ENCODE measurements at places on chromosomes 5 and 9. TPM values are rescaled to one million over a fixed set of nuclear protein-coding genes. Genes with fewer than 3 reads are reported as not detected.

Gene HACD4
- 2.1 TPM for polyA plus RNA-seq

Gene TEX10
- 9.6 TPM for polyA plus RNA-seq

Gene ACTBL2
- not detected for polyA plus RNA-seq

Gene OSMR
- polyA plus RNA-seq = 81.9 TPM

Gene SHB
- 6.0 TPM for polyA plus RNA-seq

Gene PCDHB9
- polyA plus RNA-seq = 0.80 TPM

Gene WASHC1
- polyA plus RNA-seq = 68.5 TPM

Gene OMD
- polyA plus RNA-seq = 6.4 TPM

Gene LURAP1L
- polyA plus RNA-seq = 8.0 TPM

Gene CEL
- polyA plus RNA-seq = 2.4 TPM

Gene PAXX
- polyA plus RNA-seq = 4.9 TPM

Gene PCDHGB1
- 0.20 TPM for polyA plus RNA-seq

Gene NDST1
- 37.5 TPM for polyA plus RNA-seq

Gene ANKHD1
- polyA plus RNA-seq = 141 TPM

Gene RGS7BP
- polyA plus RNA-seq = 6.7 TPM

Gene ANKRD34B
- polyA plus RNA-seq = 0.04 TPM

Gene PCDHGB6
- 0.61 TPM for polyA plus RNA-seq

Gene NME5
- 14.6 TPM for polyA plus RNA-seq

Gene HNRNPH1
- 284 TPM for polyA plus RNA-seq

Gene FAM200C
- 6.2 TPM for polyA plus RNA-seq

Gene FREM1
- 4.7 TPM for polyA plus RNA-seq

Gene DDX46
- 34.8 TPM for polyA plus RNA-seq

Gene EQTN
- polyA plus RNA-seq = not detected

Gene CCDC192
- polyA plus RNA-seq = 0.35 TPM

Gene MCIDAS
- not detected for polyA plus RNA-seq

Gene GPR21
- not detected for polyA plus RNA-seq

Gene SMIM32
- not detected for polyA plus RNA-seq

Gene SLC1A1
- 4.9 TPM for polyA plus RNA-seq

Gene GCNT4
- polyA plus RNA-seq = 0.27 TPM

Gene TMEM171
- not detected for polyA plus RNA-seq

Gene LRRTM2
- polyA plus RNA-seq = 0.08 TPM

Gene CDH18
- 9.0 TPM for polyA plus RNA-seq

Gene PCDHB14
- 1.9 TPM for polyA plus RNA-seq

Gene DOLPP1
- polyA plus RNA-seq = 29.9 TPM

Gene ABLIM3
- 10.4 TPM for polyA plus RNA-seq

Gene GABRB2
- polyA plus RNA-seq = 2.1 TPM

Gene DRD1
- 0.16 TPM for polyA plus RNA-seq

Gene SPATA31A5
- not detected for polyA plus RNA-seq

Gene FOXD4L3
- polyA plus RNA-seq = 0.03 TPM

Gene APBA1
- 2.2 TPM for polyA plus RNA-seq

Gene ARID3C
- polyA plus RNA-seq = not detected

Gene DNM1
- 44.3 TPM for polyA plus RNA-seq

Gene SLC6A7
- polyA plus RNA-seq = not detected

Gene LIX1
- polyA plus RNA-seq = 0.18 TPM

Gene C7
- polyA plus RNA-seq = 740 TPM

Gene RNF183
- polyA plus RNA-seq = 0.48 TPM

Gene C9orf50
- polyA plus RNA-seq = not detected

Gene SHISAL2B
- polyA plus RNA-seq = not detected

Gene LCN15
- not detected for polyA plus RNA-seq

Measured in adrenal gland (tissue), 19 donors.